Spinal cord (tissue), 10 donors: ENCODE measurements at places on chromosomes 16 and 17. TPM values are rescaled to one million over a fixed set of nuclear protein-coding genes. Genes with fewer than 3 reads are reported as not detected.

Gene KRTAP9-4
- not detected for total RNA-seq

- no peaks in the 10 kb centered on the region for H3K27me3 ChIP-seq
- peaks cover 11% of the 10 kb centered on the region for H3K4me1 ChIP-seq
- H3K27ac ChIP-seq = no peak overlapping the region
- DNase-seq = no peak
Measured at GRCh38 chr16:24087891-24088410, 168.2 kb upstream of the CACNG3 start.

DNA sequence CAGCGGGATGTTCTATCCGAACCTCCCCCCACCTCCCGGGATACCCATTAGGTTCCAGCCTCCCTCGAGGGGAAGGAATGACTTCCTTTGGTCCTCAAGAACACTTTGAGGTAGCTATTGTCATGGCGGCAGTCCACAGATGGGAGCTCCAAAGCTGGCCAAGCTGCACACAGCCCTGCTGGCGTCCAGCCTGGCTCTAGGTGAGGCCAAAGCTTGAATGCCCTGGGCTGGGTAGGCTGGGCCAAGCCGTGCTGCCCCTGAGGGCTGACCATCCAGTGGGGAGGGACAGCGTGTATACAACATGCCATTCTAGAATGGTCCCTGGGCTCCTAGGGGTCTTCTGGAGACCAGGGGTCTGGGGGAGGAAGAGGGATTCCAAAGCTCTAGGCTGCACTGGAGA is 43.5 kb downstream of the PEMT start:
- no peak overlapping the region for H3K4me3 ChIP-seq
- DNase-seq = no peak
- H3K4me1 ChIP-seq = peaks cover 29% of the 10 kb centered on the region
- no peaks in the 10 kb centered on the region for H3K27me3 ChIP-seq
- H3K36me3 ChIP-seq = peaks cover 36% of the 10 kb centered on the region
- H3K27ac ChIP-seq = no peak overlapping the region

DNA sequence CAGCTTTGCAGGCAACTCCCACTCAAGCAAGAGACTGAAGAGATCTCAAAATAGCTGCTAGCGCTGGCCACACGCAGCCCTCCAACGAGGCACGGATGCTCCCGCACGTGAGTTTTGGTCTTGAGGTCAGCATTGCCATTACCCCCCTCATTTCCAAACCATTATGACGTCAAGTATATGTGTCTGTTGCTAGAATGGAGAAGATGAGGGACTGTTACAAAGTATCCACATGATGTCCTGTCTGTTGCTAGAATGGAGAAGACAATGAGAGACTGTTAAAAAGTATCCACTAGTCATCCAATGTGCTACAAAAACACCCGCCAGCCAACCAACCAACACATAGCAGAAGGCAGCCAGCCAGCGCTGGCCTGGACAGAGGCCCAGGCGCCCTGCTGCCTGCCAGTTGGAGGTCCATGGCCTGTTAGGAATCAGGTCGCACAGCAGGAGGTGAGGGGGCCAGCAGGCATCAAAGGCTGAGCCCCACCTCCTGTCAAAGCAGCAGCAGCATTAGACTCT is 24.8 kb downstream of the KLHDC4 start:
- H3K4me3 ChIP-seq = no peak overlapping the region
- peaks cover 21% of the 10 kb centered on the region for H3K4me1 ChIP-seq
- no peak for DNase-seq
- no peaks in the 10 kb centered on the region for H3K27me3 ChIP-seq

- H3K27ac ChIP-seq = no peak overlapping the region
- H3K27me3 ChIP-seq = no peaks in the 10 kb centered on the region
- H3K4me3 ChIP-seq = no peak overlapping the region
- peaks cover 31% of the 10 kb centered on the region for H3K4me1 ChIP-seq
- H3K36me3 ChIP-seq = peaks cover 7% of the 10 kb centered on the region
Measured at GRCh38 chr16:70410734-70411133, 28.2 kb downstream of the ST3GAL2 start.

DNA sequence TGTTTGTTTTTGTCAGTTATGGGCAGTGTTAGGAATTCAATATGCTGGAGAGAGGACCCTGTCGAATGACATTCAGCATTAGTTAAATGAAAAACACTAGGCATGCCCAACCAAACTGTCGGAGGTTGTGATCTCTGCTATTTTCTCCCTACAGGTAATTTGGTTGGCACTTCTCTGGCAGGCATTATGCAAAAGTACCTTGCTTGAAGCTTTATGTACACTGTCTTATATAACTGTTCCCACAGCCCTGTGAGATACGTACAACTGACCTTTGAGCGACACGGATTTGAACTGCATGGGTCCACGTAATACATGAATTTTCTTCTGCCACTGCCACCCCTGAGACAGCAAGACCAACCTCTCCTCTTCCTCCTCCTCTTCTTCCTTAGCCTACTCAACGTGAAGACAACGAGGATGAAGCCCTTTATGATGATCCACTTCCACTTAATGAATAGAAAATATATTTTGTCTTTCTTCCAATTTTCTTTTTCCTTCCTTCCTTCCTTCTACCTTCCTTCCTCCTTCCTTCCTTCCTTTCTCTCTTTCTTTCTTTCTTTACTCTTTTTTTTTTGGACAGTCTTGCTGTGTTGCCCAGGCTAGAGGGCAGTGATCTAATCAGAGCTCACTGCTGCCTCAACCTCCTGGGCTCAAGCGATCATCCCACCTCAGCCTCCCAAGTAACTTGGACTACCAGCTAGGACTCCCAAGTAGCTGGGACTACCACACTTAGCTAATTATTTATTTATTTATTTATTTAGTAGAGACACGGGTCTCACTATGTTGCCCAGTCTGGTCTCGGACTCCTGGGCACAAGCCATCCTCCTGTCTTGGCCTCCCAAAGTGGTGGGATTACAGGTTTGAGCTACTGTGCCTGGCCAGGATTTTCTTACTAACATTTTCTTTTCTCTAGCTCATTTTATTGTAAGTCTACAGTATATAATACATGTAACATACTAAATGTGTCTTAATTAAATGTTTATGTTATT is 77.3 kb downstream of the WIPI1 start:
- peaks cover 13% of the 10 kb centered on the region for H3K4me1 ChIP-seq
- no peak overlapping the region for H3K4me3 ChIP-seq
- H3K27ac ChIP-seq = peak overlapping the region; percentile 89

GRCh38 chr16:12513076-12513790 is 290.5 kb downstream of the CPPED1 start:
- peaks cover 38% of the 10 kb centered on the region for H3K4me1 ChIP-seq
- DNase-seq = no peak
- no peak overlapping the region for H3K4me3 ChIP-seq

GRCh38 chr17:73308017-73308823 is 3.6 kb downstream of the CDC42EP4 start:
- H3K4me3 ChIP-seq = peak overlapping the region; percentile 18
- no peaks in the 10 kb centered on the region for H3K27me3 ChIP-seq
- peaks cover 21% of the 10 kb centered on the region for H3K36me3 ChIP-seq
